ENCODE measurements at places on chromosomes 12 and 14. TPM values are rescaled to one million over a fixed set of nuclear protein-coding genes. Genes with fewer than 3 reads are reported as not detected.

DNA sequence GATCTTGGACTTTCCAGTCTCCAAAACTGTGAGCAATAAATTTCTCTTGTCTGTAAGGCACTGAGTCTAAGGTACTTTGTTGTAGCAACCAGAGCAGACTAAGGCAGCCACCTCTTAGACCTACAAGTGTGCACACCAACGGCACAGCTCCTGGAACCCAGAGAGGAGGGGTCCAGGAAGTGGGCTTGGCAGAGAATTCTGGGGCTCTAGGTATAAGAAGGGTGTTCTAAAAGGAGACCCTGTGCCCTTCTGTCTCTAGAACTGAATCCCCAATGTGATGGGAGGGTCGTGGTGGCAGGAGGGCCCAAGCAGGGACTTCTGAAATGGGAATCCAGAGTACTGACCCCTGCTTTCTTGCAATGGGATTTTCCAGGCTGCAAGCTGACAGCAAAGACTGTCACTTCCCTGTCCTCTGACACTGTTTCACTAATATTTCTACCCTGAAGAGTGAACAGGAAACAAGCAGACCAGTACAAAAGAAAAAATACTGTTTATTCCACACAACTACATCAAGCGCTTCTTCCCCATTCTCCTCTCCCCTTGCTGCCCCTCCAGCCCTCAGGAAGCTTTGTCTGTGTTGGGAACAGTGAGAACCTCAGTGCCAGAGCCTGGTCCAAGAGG is 13.6 kb upstream of the TFCP2 start:
- no peak for DNase-seq

GRCh38 chr12:68028647-68029046 is 39.4 kb downstream of the IFNG-AS1 start:
- no peak for DNase-seq

- no peak for DNase-seq
Measured at GRCh38 chr12:124874988-124875802, 11.5 kb upstream of the SCARB1 start.

GRCh38 chr12:121968876-121969275 is 50.5 kb downstream of the CFAP251 start:
- no peak for DNase-seq

DNA sequence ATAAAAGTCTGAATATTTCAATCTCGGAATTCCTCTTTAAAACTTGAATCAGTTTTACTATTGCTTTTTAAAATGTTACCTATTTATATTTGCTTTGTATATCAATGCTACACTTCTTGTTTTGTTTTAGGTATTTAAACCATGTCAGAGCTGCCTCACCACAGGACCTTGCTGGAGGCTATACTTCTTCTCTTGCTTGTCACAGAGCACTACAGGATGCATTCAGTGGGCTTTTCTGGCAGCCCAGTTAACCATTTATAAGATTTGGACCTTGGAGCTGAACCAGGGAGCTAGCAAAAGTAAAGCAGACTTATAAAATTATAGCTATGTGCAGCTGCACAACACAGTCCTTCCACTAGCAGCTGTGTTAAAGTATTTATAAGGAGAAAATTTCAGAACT is 12.8 kb downstream of the TRMT5 start:
- no peak for DNase-seq

DNA sequence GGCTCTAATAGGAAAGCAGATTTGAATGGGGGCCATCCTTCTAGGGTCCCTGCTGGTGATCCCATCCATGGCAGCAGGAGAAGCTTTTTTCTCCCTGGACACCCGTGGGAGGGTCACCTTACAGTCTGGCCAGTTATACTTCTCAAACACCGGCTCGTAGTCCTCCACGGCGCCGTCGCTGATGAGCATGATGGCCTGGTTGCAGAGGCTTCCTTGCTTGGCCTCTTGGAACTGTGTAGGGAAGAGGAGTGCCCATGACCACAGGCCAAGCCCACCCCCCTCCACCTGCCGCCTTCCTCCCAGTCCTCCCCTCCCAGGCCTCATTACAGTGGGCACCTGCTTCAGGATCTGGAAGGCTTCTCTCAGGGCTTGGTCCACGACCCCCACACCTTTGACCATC is 33.8 kb downstream of the CACNA2D4 start:
- no peak for DNase-seq

- no peak for DNase-seq
Measured at GRCh38 chr14:68637106-68638021, 155.5 kb downstream of the ZFP36L1 start.

GRCh38 chr12:105523164-105524057 is 192.9 kb downstream of the C12orf75 start:
- no peak for DNase-seq

- no peak for DNase-seq
Measured at GRCh38 chr14:93086441-93087055, 29.2 kb downstream of the ITPK1 start.

DNA sequence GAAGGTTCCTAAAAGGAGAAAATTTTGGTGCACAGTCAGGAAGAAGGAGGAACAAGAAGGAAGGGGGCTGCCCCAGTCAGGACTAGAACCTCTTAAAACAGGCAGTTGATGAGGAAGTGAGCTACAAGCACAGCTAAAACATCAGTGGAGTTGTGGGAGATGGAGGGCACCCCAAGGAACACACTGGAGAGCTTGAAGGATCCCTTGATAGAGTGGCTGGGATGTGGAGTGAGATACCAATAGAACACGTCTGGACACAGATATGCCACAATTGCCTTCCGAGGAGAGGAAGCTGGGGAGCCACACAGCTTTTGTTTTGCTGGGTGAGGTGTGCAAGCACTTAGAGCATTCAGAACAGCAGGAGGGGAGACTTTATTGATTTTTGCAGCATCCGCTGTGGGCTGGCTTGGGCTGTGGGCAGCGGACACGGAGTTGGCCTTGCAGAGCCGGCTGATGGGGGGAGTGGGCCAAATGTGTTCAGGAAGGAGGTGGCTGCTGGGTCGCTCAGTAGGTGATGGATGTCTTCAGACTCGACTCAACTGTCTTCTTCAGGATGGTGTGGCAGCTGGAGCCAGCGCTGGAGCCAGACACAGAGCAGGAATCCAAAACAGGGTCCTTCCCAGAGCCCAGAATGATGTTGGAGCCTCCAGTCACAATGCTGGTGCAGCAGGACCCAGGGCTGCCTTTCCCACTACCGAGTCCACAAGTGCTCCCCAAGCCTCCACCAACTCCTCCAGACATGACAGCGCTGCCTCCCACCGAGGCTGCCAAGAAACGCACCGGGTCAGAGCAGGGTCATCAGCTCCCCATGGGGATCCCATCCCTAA is 4.7 kb upstream of the KRT79 start:
- no peak for DNase-seq

DNA sequence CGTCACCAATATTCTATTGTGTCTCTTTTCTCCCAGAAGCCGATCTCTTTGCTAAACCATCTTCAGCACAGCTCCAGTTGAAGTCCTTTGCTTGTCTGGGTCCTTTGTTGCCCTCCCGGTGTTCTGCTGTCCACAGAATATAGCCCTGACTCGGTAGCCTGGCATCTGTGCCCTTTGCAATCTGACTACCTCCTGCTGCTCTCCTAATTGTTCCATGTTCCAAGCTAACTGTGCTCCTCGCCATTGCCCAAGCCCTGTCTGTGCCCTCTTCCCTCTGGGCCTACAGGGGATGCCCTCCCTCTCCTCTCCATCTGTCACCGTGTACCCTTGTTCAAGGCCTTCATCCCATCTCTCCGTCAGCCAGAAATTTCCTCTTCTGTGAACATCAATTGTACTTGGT is 306.3 kb downstream of the APAF1 start:
- no peak for DNase-seq

DNA sequence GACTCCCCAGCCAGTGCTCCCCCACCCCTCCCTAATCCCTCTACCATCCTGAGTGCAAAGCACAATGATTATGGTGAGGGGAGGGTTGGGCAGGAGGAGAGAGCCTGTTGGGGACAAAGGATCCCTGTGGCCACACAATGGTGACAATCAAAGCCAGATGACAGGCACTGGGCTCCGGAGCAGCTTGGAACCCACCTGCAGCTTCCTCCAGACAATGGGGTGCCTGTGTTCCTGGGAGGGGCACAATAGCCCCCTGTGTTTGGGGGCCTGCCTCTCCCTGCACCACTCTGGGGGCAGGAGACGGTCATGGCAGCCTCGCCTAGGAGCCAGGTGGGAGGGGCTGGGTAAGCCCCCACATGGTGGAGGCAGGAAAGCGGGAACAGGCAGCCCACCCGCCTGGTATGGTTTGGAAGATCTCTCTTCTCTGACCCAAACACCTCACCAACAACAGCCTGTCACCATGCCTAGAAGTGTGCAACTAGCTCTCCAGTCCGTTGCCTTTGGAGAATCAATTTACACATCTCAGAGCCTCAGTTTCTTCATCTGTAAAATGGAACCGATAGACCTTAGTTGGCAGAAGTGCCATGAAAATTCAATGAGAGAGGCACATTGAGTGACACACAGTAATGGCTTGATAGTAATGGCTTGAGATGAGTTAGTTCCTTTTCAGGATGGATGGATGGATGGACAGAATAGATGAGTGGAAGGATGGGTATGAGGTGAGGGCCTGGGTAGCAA is 53.0 kb downstream of the MVK start:
- no peak for DNase-seq

- peak; percentile 38 for DNase-seq
Measured at GRCh38 chr14:53955671-53956426, 776 bp downstream of the BMP4 start.

GRCh38 chr12:76117067-76117691 is 32.7 kb upstream of the NAP1L1 start:
- DNase-seq = no peak

DNA sequence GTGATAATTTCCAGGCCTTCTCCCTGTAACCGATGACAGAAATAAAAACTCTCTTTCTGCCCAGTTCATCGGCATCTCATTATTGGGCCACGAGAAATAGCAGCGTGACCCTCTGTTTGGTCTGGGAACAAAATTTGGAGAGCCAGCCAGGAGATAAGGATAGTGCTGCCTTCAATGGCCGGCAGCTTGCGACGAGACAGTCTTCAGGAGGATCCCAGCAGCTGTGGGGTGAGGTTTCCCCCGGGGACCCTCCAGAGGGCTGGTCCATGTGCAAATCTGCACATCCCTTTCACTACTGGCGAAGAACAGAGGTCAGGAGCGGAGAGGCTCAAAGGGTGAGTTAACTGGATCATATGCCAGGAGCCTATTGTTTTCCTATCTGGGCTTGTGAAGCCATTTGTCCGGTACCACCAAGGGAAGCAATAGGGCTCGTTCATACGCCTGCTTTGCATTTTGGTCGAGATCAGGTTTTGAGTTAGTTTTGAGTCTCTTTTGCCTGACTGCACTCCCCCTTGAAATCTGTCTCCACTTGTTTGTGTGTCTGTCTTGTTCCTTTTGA is 4.8 kb downstream of the SLC39A2 start:
- DNase-seq = no peak

DNA sequence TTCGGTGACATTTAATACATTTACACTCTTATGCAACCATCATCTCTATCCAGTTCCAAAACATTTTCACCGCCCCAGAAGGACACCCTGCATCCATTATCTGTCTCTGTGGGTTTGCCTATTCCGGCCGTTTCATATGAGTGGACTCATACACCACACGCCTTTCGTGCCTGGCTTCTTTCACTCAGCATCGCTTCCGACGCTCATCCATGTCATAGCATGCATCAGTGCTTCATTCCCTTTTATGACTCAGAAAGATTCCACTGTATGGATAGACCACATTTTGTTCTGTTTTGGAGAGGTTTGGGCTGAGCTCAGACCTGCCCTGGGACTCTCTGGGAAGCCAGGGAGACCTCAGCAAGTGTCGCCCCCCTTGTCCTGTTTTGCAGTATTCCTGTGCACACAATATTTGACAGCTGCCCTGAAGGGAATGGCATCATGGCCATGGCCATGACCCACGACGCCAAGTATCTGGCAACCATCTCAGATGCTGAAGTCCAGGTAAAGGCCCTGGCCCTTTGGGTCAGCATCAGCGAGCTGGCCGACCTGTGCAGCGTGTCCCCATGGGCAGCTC is 23.8 kb downstream of the CFAP251 start:
- DNase-seq = no peak

DNA sequence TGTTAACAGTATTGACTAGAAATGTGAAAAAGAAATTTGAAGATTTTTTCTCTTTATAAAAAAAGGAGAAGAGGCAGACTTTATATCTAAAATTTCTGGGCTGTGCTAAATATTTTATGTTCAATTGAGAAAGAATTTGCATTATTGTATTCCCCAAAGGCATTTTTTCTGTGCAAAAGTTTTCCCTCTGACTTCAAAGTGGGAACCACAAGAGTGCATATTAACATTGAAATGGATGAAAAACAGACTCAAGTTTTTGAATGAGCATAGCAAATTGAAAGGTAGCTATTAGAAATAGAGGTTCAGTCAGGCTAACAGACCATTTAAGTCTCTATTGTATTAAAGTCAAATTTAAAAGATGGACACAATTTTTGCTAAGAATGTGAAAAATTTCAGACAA is 95.2 kb downstream of the RASSF9 start:
- DNase-seq = no peak

DNA sequence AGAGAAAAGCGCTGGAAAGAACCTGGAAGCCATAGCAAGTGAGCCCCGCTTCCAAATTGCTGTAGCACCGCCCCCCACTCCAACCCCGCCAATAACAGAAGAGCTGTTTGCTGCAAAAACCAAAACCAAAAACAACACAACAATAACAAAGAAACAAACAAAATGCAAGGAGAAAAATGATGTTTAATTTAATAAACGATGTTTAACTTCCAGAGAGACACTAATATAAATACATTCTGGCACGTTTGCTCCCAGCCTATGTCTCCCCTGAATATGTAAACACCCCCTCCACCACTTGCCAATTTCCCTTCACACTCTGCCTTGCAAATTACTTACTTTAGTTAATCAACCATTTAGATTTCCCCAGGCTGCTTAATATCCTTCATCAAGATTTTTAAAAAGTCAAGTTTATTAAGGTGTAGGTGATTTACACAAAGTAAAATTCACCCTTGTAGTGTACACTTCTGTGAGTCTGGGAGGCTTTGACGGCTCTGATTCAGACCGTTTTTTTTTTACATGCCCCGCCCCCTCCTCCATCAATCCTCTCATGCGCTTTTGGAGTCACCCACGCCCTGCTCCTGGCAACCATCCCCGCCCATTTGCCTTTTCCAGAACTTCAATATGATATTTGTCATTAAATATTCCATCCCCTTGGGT is 482 bp upstream of the IFI27L2 start:
- no peak for DNase-seq

The GPR135 gene
- 2.4 TPM for total RNA-seq

The FAM181A gene
- total RNA-seq = not detected

The IL26 gene
- total RNA-seq = not detected

The TEX52 gene
- not detected for total RNA-seq

The C14orf39 gene
- total RNA-seq = not detected

The ZNF385A gene
- total RNA-seq = 2.0 TPM

The SOCS4 gene
- total RNA-seq = 31.6 TPM

The STXBP6 gene
- not detected for total RNA-seq

The COX14 gene
- total RNA-seq = 54.2 TPM
